ENCODE measurements at places on chromosomes 11 and 22. TPM values are rescaled to one million over a fixed set of nuclear protein-coding genes. Genes with fewer than 3 reads are reported as not detected.
A peak's percentile ranks its signal among the peaks of the same experiment; 100 is the strongest.

The KLHDC7B gene
- total RNA-seq: 0.69 TPM

The KCNJ1 gene
- total RNA-seq: 0.15 TPM

The PTPRCAP gene
- total RNA-seq: 1.4 TPM

The SCN4B gene
- 0.32 TPM for total RNA-seq

The EXPH5 gene
- 18.3 TPM for total RNA-seq

The APOA4 gene
- not detected for total RNA-seq

The PGM2L1 gene
- 4.9 TPM for total RNA-seq

The BATF2 gene
- 2.1 TPM for total RNA-seq

The MYBPC3 gene
- 0.25 TPM for total RNA-seq

The OR51S1 gene
- not detected for total RNA-seq

The FAM227A gene
- total RNA-seq: 3.9 TPM

The SCGB1C1 gene
- total RNA-seq: not detected

The BTBD18 gene
- total RNA-seq: not detected

GRCh38 chr22:24523873-24524272 lies 28.7 kb downstream of the UPB1 start:
- DNase-seq: no peak
- no peak overlapping the region for H3K27ac ChIP-seq
- no peaks in the 10 kb centered on the region for H3K36me3 ChIP-seq
- H3K4me1 ChIP-seq: peaks cover 14% of the 10 kb centered on the region

GRCh38 chr11:93857413-93858120 lies 7.1 kb upstream of the VSTM5 start:
- no peak overlapping the region for H3K4me3 ChIP-seq
- no peaks in the 10 kb centered on the region for H3K4me1 ChIP-seq
- no peaks in the 10 kb centered on the region for H3K36me3 ChIP-seq

GRCh38 chr22:20818471-20818870 lies 40.1 kb downstream of the PI4KA start:
- DNase-seq: no peak
- H3K27me3 ChIP-seq: no peaks in the 10 kb centered on the region
- no peak overlapping the region for H3K27ac ChIP-seq
- H3K4me1 ChIP-seq: no peaks in the 10 kb centered on the region

DNA sequence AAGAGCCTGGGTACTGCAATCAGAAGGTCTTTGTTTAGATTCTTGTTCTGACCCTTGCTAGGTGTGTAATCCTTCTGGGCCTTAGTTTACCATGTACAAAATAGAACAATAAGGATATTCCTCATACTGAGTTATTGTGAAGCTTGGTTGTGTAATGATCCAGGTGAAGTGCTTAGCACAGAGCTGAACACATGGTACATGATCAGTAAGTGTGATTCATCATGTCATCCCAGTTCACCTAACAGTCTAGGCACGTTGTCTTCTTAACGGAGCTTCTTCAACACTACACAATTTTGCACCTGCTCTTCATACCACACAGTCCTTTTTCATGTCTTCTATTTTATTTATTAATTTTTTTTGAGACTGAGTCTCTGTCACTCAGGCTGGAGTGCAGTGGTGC lies 234.3 kb upstream of the TENM4 start:
- no peaks in the 10 kb centered on the region for H3K27me3 ChIP-seq
- DNase-seq: no peak
- no peak overlapping the region for H3K27ac ChIP-seq
- H3K4me1 ChIP-seq: no peaks in the 10 kb centered on the region
- no peaks in the 10 kb centered on the region for H3K36me3 ChIP-seq
- H3K4me3 ChIP-seq: no peak overlapping the region

DNA sequence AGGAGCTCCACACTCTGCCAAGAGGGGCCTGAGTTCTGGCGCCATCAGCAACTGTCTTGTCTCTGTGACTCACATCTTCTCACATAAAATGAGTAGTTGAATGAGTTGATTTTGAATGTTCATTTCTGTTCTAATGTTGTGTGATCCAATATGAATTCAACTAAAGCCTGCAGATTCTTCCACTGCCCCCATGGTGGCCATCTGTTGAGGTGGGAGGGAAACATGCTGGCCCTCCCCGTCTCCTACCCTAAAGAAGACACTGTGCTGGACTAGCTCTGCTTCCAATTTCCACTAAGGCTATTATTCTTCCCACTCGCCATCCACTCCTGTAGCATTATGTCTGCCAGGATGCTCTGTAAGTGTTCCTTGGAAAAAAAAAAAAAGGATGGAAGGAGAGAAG lies 555.6 kb upstream of the LARGE1 start:
- H3K4me1 ChIP-seq: no peaks in the 10 kb centered on the region
- H3K36me3 ChIP-seq: no peaks in the 10 kb centered on the region
- H3K4me3 ChIP-seq: no peak overlapping the region
- DNase-seq: no peak
- no peak overlapping the region for H3K27ac ChIP-seq
- H3K27me3 ChIP-seq: no peaks in the 10 kb centered on the region

- H3K27ac ChIP-seq: no peak overlapping the region
- no peak for DNase-seq
- peaks cover 5% of the 10 kb centered on the region for H3K27me3 ChIP-seq
Observed at GRCh38 chr22:39617342-39617741, 46.8 kb downstream of the CACNA1I start.

DNA sequence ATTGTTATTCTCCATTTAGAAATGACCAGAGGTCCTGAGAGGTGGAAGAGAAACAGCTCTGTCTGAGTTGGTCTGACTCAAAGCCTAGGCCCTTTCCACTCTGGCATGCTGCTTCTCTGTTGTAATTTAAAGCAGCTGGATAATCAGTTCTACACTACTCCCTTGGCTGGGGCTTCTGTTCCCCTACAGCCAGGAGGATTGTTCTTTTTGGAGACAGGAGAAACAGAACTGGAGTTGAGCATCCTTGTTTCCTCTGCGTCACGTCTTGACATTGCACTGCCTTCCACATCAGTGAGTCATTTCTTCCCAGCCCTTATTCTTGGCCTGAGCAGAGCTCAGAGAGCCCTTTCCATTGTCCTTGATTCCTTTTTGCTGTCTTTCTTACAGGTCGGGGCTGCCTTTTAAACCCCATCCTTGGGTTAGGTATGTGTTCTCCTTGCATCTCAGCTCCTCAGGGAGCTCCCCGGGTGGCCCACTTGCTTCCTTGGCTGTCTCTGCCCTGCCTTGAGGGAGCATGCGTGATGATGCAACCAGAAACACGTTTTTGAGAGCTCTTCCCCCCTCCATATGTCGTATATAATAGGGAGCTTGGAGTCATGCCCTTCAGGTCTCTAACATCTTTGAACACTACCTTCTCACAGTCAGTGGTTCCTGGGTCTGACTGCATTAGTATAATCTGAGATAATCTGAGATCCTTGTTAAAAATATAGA lies 35.7 kb downstream of the CYB5R2 start:
- no peak overlapping the region for H3K27ac ChIP-seq
- DNase-seq: no peak
- H3K4me1 ChIP-seq: no peaks in the 10 kb centered on the region
- no peak overlapping the region for H3K4me3 ChIP-seq

DNA sequence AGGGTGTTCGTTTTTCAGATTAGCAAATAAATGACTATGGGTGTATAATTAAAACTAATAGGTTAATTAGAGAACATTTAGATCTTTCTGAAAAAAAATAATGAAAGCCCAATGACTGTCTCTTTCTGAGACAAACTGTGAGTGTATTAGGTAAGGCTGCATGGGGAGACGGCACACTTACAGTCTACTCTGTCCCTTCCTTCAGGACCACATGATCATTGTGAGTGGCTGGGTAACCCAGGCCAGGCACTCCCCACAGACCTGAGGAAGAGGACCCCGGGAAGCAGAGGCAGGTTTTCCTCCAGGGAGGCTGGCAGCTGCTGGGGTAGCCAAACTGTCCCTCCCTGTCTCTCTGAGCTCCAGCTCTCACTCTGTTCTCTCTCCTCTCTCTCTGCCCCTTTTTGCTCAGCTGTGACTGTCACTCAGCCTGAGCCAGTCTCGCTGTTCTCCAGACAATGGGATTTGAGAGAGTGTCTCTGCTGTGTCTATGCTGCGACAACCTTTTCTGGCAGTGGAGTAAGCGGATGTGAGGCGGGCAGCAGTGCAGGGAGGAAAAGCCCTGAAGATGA lies 83.1 kb upstream of the NCAM1 start:
- H3K36me3 ChIP-seq: no peaks in the 10 kb centered on the region
- peaks cover 15% of the 10 kb centered on the region for H3K27me3 ChIP-seq
- no peak overlapping the region for H3K4me3 ChIP-seq
- DNase-seq: no peak
- no peaks in the 10 kb centered on the region for H3K4me1 ChIP-seq

GRCh38 chr11:126124231-126124661 lies 61.6 kb upstream of the CDON start:
- no peak overlapping the region for H3K4me3 ChIP-seq
- no peak for DNase-seq
- no peaks in the 10 kb centered on the region for H3K27me3 ChIP-seq
- H3K36me3 ChIP-seq: no peaks in the 10 kb centered on the region
- no peaks in the 10 kb centered on the region for H3K4me1 ChIP-seq

DNA sequence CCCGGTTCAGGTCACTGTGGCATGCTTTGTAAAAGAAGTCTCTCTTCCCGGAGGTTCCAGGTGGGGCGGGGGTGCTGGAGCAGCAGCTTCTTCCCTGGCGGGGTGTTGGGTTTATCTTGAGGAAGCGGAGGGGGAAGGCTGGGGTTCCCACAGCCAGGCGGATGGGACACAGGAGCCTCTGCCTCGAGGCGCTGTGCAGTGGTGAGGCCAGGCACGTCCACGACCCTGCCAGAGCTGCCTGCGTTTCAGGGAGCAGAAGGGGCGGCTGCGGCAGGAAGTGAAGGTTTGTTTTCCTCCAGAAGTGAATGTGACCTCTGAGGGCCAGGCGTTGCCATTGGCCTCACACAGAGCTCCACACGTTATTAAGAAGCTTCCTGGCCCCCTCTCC lies 20.1 kb upstream of the ADORA2A start:
- no peak overlapping the region for H3K27ac ChIP-seq
- no peak for DNase-seq
- H3K36me3 ChIP-seq: peaks cover 11% of the 10 kb centered on the region

- H3K27me3 ChIP-seq: no peaks in the 10 kb centered on the region
- peaks cover 2% of the 10 kb centered on the region for H3K4me1 ChIP-seq
- DNase-seq: no peak
- no peaks in the 10 kb centered on the region for H3K36me3 ChIP-seq
- no peak overlapping the region for H3K4me3 ChIP-seq
- H3K27ac ChIP-seq: no peak overlapping the region
Observed at GRCh38 chr11:62400281-62400680, 18.6 kb upstream of the SCGB1A1 start.

DNA sequence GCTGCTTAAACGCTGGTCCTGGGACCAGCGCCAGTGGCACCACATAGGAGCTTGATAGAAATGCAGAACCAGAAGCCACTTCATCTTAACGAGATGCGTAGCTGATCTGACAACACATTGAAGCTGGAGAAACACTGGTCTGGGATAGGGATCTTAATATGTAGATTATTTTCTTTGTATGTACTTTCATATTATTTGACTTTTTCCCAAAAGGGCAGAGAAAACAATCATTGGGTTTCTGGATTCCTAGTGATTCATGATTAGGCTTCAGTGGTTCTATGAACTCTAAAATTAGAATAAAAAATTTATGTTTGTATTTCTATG lies 12.3 kb downstream of the MPEG1 start:
- no peaks in the 10 kb centered on the region for H3K4me1 ChIP-seq
- H3K36me3 ChIP-seq: 0 out of 2 replicates have a peak, but pooled peaks cover 3% of the 10 kb centered on the region
- H3K27ac ChIP-seq: no peak overlapping the region
- H3K27me3 ChIP-seq: no peaks in the 10 kb centered on the region
- DNase-seq: no peak
- no peak overlapping the region for H3K4me3 ChIP-seq

DNA sequence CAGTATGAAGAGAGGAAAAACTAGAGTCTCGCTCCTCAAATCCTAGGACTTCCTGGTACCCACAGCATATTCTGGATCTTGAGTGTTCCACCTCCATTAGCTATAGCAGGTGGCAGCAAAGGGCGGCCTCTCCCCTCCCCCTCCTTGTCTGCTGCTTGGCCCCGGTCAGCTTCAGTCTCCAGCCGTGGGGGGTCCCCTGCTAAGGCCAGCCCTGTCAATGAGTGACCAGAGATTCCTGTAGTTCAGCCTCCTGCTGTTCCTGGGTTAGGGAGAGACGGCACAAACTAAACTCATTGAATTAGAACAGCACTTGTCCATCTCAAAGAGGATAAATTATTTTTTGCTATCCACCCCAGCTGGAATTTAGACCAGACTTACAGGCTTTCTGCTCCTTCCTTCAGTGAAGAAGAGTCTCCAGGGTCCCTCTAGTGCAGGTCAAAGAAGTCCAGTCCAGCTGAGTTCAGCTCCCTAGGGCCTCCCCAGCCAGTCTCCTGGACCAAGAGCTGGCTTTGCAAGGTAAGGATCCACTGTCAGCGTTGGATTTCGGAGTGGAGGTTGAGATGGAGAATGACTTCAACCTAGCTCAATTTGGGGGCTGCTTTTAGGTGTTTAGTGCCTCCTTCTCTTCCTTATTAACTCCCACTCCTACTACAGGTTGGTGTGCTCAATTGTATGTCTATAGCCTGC lies 1.1 kb upstream of the PHLDB1 start:
- peaks cover 10% of the 10 kb centered on the region for H3K4me1 ChIP-seq
- H3K27me3 ChIP-seq: no peaks in the 10 kb centered on the region
- H3K4me3 ChIP-seq: no peak overlapping the region
- no peak overlapping the region for H3K27ac ChIP-seq
- peaks cover 6% of the 10 kb centered on the region for H3K36me3 ChIP-seq
- no peak for DNase-seq

DNA sequence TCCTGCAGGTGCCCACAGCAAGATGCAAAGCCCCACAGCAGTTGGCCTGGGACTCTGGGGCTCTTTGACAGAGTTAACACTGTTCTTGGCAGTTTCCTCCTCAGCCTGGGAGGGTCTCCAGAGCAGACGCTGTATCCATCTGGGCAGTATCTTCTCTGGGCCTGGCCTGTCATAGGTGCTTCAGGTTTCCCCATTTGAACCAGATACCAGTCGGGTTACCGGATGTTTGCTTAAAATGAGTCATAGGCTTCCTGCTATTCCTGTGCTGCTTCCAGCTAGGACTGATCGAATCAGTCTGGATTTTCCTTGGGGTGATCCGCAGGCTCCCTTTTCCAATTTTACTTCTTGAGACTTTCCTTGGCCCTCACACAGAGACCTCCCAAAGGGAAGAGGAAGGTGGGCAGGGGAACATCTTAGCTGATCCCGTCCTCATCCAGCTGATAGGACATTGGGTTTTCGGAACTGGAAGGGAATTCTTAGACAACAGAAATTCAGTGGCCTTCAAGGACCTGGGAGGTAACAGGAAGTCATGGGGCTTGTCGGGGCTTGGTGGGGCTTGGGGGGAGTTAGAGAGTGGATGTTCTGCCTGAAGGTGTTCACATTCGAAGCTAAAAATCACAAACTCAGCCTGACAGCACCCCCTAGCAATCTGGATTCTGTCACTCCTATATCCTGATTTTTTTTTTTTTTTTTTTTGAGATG lies 2.4 kb upstream of the RANGAP1 start:
- no peaks in the 10 kb centered on the region for H3K27me3 ChIP-seq
- peaks cover 49% of the 10 kb centered on the region for H3K4me1 ChIP-seq
- H3K4me3 ChIP-seq: peak overlapping the region; percentile 49
- peaks cover 4% of the 10 kb centered on the region for H3K36me3 ChIP-seq
- DNase-seq: peak; percentile 74
- H3K27ac ChIP-seq: peak overlapping the region; percentile 96

GRCh38 chr11:62715150-62716130 lies 8.0 kb downstream of the GNG3 start:
- no peak overlapping the region for H3K4me3 ChIP-seq
- peaks cover 87% of the 10 kb centered on the region for H3K36me3 ChIP-seq
- H3K4me1 ChIP-seq: no peaks in the 10 kb centered on the region
- H3K27ac ChIP-seq: no peak overlapping the region

Measured in HCT116 (cell line).